Caco-2 (cell line): ENCODE measurements at places on chromosomes 7 and 10. TPM values are rescaled to one million over a fixed set of nuclear protein-coding genes. Genes with fewer than 3 reads are reported as not detected.

The SLIT1 gene
- 0.41 and 0.42 TPM in 2 replicates for total RNA-seq

The PLEKHA1 gene
- total RNA-seq = 48.4 and 48.5 TPM in 2 replicates

The TMEM72 gene
- not detected in 2 replicates for total RNA-seq

The PDZD8 gene
- 49.4 and 54.3 TPM in 2 replicates for total RNA-seq

The CPEB3 gene
- total RNA-seq = 2.3 TPM in 2 replicates

The MCM10 gene
- 55.0 and 62.6 TPM in 2 replicates for total RNA-seq

The NODAL gene
- total RNA-seq = 0.59 and 1.3 TPM in 2 replicates

The GPC2 gene
- total RNA-seq = 5.0 and 9.7 TPM in 2 replicates

The PRF1 gene
- 0.34 TPM in 1 of 2 replicates, not detected in the other for total RNA-seq

The TMEM196 gene
- total RNA-seq = not detected in 2 replicates

The LDB3 gene
- total RNA-seq = 0.09 TPM in 1 of 2 replicates, not detected in the other

The CFAP70 gene
- 0.26 and 0.39 TPM in 2 replicates for total RNA-seq

The FAM25C gene
- total RNA-seq = not detected in 2 replicates

The TEX36 gene
- total RNA-seq = not detected in 2 replicates

The CYP3A7 gene
- total RNA-seq = not detected in 2 replicates

The MKX gene
- total RNA-seq = 0.64 and 0.65 TPM in 2 replicates

The AOAH gene
- total RNA-seq = not detected in 2 replicates

The SPDYE2B gene
- total RNA-seq = not detected in 2 replicates

The CUBN gene
- 4.6 and 4.8 TPM in 2 replicates for total RNA-seq

The H2BK1 gene
- total RNA-seq = not detected in 2 replicates

The SEC61A2 gene
- 27.5 and 34.1 TPM in 2 replicates for total RNA-seq

The AKR1D1 gene
- 2.2 and 2.3 TPM in 2 replicates for total RNA-seq

The ZNF239 gene
- total RNA-seq = 15.2 and 16.4 TPM in 2 replicates

The PTPRN2 gene
- 1.4 and 2.6 TPM in 2 replicates for total RNA-seq

The SAP25 gene
- total RNA-seq = 1.9 and 2.0 TPM in 2 replicates

The SNCG gene
- 0.45 TPM in 1 of 2 replicates, not detected in the other for total RNA-seq

The GAD2 gene
- total RNA-seq = not detected in 2 replicates

The TCERG1L gene
- total RNA-seq = not detected in 2 replicates

The FEZF1 gene
- not detected in 2 replicates for total RNA-seq

The AGR2 gene
- 343 and 467 TPM in 2 replicates for total RNA-seq

The CLDN3 gene
- 19.6 and 21.0 TPM in 2 replicates for total RNA-seq

The ASB4 gene
- total RNA-seq = not detected in 2 replicates

The LRRC4 gene
- total RNA-seq = not detected in 2 replicates

The TMEM213 gene
- total RNA-seq = not detected in 2 replicates

The TCAF2 gene
- 0.05 TPM in 1 of 2 replicates, not detected in the other for total RNA-seq

The KIAA1549 gene
- 19.9 and 21.9 TPM in 2 replicates for total RNA-seq

The C7orf57 gene
- not detected in 2 replicates for total RNA-seq

The SEMA3E gene
- 0.20 TPM in 1 of 2 replicates, not detected in the other for total RNA-seq

The IL15RA gene
- total RNA-seq = 0.46 and 0.66 TPM in 2 replicates
